Stimulated activated CD4-positive, alpha-beta T cell treated with anti-CD3 and anti-CD28 coated beads, Interleukin-4, amount 100 ng/mL, for 24 hours (primary cell): ENCODE measurements at places on chromosomes 1 and 21.
A peak's percentile ranks its signal among the peaks of the same experiment; 100 is the strongest.

DNA sequence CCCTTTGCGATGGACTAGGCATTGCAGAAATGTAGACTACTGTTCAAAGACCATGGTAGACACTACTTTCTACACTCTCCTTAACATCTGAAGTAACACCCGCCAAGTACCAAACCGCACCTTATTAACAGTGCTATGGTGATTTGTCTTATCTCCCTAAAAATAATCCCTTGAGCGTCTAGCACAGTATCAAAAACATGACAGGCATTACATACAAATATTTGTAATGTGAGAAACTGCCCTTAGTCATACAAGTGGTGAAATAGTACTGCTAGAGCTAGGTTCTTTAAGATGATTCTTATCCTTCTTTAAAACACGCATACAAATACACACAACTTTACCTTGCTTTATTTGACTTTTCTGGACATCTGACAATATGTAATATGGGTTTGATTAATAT lies 27.2 kb downstream of the PUM1 start:
- no peak for DNase-seq

DNA sequence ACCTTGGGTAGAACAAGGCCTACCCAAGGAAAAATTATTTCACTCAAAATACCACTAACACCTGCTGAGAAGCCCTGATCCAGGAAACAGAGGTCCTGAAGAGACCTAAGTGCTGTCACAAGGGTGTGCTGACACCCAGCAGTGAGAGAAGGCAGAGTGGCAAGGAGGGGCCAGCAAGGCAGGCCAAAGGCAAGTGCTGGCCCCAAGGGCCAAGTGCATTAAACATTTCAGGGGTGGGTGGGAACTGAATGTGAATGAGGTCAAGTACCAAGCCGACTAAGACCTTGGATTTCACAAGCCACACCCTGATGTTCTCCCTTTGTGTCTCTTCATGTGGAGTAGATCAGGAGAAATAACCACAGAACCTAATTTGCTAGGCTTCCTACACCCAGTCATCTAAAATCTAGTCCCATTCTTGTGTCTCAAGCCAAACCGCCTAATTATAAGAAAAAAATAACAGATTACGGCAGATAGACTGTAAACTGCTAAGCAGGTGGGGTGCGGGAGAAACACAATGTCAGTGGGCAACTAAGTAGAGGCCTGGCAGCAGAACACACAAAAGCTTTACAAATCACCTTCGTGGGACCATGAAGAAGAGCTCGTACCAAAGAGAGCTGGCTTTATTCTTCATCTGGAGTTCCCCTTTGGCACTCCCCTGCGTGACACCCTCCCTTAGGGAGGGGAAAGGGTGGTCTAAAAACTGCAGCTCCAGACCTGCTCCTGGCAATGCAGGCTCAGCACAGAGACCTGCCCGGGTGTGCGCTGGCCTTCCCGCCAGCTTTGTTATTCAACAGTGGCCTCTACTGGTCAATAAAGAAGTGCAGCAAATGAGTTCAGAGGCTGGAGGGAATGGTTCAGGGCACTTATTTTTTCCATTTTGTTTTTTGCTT lies 8.7 kb downstream of the UBE2G2 start:
- DNase-seq: peak; percentile 45

GRCh38 chr1:118563981-118564951 lies 379.2 kb upstream of the SPAG17 start:
- DNase-seq: no peak

DNA sequence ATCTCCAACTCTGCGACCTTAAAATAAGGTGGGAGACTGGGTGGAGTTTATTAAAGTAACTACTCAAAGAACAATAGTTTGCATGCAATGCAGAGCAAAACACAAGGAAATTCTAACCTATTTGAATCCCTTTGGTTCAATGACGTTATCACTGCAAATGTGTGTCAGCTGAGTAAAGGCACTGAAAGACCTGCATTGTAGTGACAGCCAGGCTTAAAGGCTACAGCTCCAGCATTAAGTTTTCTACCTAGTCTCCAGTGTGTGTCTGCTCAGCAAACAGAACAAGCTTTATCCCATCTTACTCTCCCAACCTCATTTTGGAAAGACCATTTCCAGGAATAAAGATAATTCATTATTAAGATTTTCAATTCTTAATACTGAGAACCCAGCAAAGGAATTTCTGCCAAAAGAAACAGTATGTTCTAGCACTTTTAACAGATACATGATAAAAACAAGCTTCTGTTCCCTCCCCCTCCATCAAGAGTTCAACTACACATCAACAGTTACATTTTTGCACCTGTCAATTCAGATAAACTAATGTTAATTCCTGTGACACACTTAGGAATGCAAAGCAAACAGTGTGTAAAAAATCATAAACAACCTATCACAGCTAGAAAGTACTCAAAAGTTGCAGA lies 14.2 kb downstream of the PTP4A2 start:
- DNase-seq: no peak

GRCh38 chr1:217888328-217888727 lies 257.2 kb downstream of the SPATA17 start:
- DNase-seq: no peak
